ENCODE measurements at places on chromosomes 6 and 20. TPM values are rescaled to one million over a fixed set of nuclear protein-coding genes. Genes with fewer than 3 reads are reported as not detected.

TMEM244 gene
- not detected for total RNA-seq

TINAG gene
- not detected for total RNA-seq

WFDC5 gene
- not detected for total RNA-seq

LCA5 gene
- 11.5 TPM for total RNA-seq

UFL1 gene
- total RNA-seq: 21.3 TPM

OR2B2 gene
- not detected for total RNA-seq

GRCh38 chr20:25247518-25247955 is 348 bp upstream of the PYGB start:
- peak overlapping the region; percentile 98 for H3K27ac ChIP-seq
- peak overlapping the region; percentile 96 for H3K4me3 ChIP-seq
- H3K4me1 ChIP-seq: peaks cover 43% of the 10 kb centered on the region
- no peaks in the 10 kb centered on the region for H3K27me3 ChIP-seq
- DNase-seq: no peak

- DNase-seq: no peak
- H3K4me1 ChIP-seq: no peaks in the 10 kb centered on the region
- no peak overlapping the region for H3K4me3 ChIP-seq
- H3K27me3 ChIP-seq: no peaks in the 10 kb centered on the region
These were observed 3.0 kb downstream of the SPINT4 start for GRCh38 chr20:45725134-45725533.

- H3K36me3 ChIP-seq: peaks cover 67% of the 10 kb centered on the region
- H3K4me1 ChIP-seq: peaks cover 34% of the 10 kb centered on the region
- H3K4me3 ChIP-seq: no peak overlapping the region
- DNase-seq: no peak
- H3K27me3 ChIP-seq: no peaks in the 10 kb centered on the region
These were observed 33.5 kb upstream of the VSTM2L start for GRCh38 chr20:37869334-37869861.

GRCh38 chr20:44287272-44288097 is 23.5 kb downstream of the FITM2 start:
- DNase-seq: no peak
- no peaks in the 10 kb centered on the region for H3K36me3 ChIP-seq

GRCh38 chr6:142947714-142948480 is 2.9 kb upstream of the HIVEP2 start:
- peak overlapping the region; percentile 96 for H3K27ac ChIP-seq
- DNase-seq: no peak
- peaks cover 19% of the 10 kb centered on the region for H3K4me1 ChIP-seq
- no peaks in the 10 kb centered on the region for H3K36me3 ChIP-seq
- no peaks in the 10 kb centered on the region for H3K27me3 ChIP-seq

DNA sequence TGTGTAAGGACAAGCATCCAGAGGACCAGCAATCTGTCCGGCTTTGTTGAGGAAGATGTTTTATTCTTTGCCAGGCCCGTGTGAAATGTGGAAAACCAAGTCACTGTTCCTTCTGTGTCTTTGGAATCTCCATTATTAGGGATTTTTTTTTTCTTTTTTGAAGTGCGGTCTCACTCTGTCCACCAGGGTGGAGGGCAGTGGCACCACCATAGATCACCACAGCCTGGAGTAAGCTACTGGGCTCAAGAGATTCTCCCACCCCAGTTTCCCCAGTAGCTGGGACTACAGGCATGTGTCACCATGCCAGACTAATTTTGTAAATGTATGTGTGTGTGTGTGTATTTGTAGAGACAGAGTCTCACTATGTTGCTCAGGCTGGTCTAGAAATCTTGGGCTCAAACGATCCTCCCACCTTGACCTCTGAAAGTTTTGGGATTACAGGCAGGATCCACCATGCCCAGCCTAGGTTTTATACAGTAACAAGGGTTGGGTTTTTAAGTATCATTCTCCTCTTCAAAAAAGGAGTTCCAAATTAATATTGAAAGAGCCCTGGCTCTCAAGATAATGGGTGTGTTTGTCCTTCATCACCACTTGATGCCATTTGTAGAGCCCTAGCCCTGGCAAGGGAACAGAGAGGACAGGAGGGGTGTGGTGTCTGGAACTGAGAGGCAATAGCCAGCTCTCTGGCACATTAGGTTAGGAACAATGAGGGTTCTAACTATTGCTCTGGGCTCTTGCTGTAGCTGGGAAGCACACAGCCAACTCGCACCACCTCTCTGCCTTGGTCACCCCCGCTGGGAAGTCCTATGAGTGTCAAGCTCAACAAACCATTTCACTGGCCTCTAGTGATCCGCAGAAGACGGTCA is 3.1 kb downstream of the LAMP5 start:
- peaks cover 19% of the 10 kb centered on the region for H3K27me3 ChIP-seq
- DNase-seq: peak; percentile 55
- H3K4me1 ChIP-seq: peaks cover 29% of the 10 kb centered on the region
- no peak overlapping the region for H3K4me3 ChIP-seq

DNA sequence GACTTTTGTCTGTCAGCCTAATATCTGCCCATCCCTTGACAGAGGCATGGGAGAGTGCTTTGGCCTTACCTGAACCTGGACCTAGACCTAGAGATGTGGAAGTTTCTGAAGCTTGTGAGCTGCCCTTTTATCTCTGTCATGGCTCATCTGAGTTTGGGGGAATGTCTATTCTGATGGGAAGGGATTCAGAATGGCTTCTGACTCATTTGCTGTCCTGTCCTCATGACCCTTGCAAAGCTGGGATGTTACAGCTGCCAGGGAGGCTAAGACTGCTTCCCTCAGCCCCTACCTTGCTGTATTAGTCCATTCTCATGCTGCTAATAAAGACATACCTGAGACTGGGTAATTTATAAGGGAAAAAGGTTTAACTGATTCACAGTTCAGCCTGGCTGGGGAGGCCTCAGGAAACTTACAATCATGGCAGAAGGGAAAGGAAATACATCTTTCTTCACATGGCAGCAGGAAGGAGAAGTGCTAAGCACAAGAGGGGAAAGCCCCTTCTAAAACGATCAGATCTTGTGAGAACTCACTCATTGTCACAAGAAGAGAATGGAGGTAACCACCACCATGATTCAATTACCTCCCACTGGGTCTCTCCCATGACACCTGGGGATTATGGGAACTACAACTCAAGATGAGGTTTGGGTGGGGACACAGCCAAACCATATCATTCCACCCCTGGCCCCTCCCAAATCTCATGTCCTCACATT is 252.2 kb downstream of the ERMARD start:
- no peak for DNase-seq
- H3K27me3 ChIP-seq: no peaks in the 10 kb centered on the region
- no peak overlapping the region for H3K4me3 ChIP-seq
- no peaks in the 10 kb centered on the region for H3K4me1 ChIP-seq
- no peak overlapping the region for H3K27ac ChIP-seq
- H3K36me3 ChIP-seq: no peaks in the 10 kb centered on the region

DNA sequence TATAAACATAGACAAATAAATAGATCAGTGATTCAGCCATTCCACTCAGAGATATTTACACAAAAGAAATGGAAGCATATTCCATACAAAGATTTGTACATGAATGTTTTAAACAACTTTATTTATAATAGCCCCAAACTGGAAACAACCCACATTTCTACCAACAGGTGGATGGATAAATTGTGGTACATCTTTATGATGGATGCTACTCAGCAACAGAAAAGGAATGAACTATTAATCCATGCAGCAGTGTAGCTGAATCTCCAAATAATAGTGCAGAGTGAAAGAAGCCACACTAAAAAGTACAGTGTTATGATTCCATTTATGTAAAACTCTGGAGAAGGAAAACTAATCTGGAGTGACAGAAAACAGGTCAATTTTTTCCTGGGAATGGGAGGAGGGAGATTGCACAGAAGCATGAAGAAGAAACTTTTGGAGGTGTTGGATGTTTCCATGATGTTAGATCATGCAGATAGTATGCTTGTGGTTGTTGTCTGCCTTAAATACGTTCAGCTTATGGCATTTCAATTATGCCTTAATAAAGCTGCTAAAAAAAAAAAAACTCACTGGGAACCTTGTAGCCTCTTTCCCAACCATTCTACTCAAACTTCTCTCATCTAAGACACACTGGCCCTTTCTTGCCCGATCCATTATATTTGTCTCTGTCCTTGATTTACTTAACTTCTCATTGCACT is 100.9 kb downstream of the PPP1R14C start:
- no peak overlapping the region for H3K27ac ChIP-seq
- no peaks in the 10 kb centered on the region for H3K36me3 ChIP-seq
- DNase-seq: no peak
- H3K4me1 ChIP-seq: no peaks in the 10 kb centered on the region
